Omental fat pad (tissue), 4 donors: ENCODE measurements at places on chromosomes 13 and 19.

GRCh38 chr13:39385621-39386231 is 217.3 kb downstream of the LHFPL6 start:
- DNase-seq = no peak

DNA sequence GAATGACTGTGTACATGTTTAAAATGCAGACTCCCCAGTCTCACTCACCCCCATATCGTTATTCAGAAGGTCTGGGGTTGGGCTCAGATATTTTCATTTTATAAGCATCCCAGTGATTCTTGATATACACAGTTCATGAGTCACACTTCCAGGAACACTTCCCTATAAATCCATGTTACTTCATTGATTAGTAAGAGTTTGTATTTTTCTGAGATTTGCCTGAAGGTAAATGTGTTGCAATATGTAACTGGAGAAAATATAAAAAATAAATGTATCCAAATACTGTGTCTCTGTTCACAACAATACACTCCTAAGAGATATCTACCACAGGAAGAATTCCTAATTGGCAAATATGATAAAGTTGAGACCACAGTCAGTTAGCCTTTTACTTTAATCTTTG is 6.6 kb upstream of the PDX1 start:
- no peak for DNase-seq

GRCh38 chr19:18879579-18880373 is 16.2 kb downstream of the CERS1 start:
- DNase-seq = no peak

- no peak for DNase-seq
Measured at GRCh38 chr19:50328224-50328872, 829 bp downstream of the KCNC3 start.

DNA sequence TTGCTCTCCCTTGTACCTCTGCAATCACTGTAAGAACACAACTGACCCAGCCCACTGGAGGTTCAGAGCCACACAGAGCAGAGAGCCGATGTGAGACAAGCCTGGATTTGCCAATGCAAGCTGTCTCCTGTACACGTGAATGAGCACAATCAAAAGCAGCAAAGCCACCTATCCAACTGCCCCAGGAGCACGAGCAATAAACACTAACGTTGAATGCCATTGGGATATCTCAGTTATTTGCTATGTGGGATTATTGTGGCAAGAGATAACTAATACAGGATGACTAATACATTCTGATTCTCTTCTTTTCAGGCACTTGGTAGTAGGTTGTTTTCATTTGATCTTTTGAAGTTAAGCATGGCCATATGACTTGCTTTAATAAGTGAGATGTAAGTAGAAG is 85.2 kb upstream of the FAM216B start:
- DNase-seq = no peak
